ENCODE measurements at places on chromosomes 5 and 9.

- no peak for DNase-seq
Observed at GRCh38 chr5:165286692-165287091, 1781.3 kb downstream of the MAT2B start.

GRCh38 chr5:126527892-126528291 is 67.1 kb downstream of the ALDH7A1 start:
- DNase-seq: no peak

- no peak for DNase-seq
Observed at GRCh38 chr9:116342061-116342460, 188.5 kb downstream of the PAPPA start.

DNA sequence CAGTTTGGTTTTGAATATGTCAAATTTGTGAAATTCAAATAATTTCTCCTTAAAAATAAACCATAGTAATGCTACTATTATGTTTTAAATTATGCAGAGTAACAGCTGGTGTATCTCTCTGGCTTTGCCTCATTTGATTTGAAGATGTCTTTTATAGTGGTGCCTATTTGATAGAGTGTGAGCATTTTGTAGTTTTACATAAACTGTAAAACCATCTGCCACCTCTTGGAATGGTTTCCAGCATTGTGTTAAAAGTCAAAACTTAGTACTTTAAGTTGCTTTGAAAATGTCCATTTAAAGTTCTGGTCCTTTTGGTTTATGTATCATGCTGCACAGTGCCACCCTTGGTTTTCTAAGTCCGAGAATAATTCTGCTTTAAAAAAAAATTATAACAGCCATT is 15.6 kb downstream of the PRDM6 start:
- DNase-seq: no peak

- DNase-seq: no peak
Observed at GRCh38 chr5:34538026-34538672, 118.0 kb upstream of the RAI14 start.

DNA sequence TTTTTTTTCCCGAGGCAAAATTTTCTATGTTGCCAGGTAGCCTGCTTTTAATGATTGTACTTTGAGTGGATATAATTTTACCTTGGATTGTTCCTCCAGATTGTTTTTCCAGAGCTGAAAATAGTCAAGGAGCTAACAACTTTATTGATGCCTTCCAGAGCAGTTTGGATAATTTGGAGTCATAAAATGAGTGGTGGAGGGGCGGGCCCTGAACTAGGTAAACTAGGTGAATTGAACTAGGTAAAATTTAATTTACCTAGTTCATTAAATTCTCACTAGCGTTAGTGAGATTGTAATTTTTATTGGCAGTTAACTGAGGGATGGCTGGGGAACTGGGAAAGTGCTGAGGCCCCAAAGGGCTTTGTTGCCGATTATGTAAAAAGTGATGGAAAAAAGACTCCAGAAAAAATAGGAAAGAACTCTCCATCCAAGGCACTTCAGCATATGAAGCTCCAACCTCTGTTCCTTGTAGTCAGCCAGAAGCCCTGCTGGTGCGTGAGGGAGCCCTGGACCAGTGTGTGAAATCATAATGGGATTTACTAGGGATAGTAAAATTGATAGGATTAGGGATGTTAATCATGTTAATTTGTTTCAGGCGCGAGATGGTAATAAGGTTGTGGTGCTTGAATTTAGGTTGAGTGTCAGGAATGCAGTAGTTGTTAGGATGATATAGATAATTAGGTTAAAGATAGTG is 1.7 kb downstream of the DNAJC25 start:
- no peak for DNase-seq

- no peak for DNase-seq
Observed at GRCh38 chr5:153749960-153750359, 259.5 kb downstream of the GRIA1 start.

GRCh38 chr9:20326516-20326915 is 295.8 kb downstream of the MLLT3 start:
- no peak for DNase-seq

DNA sequence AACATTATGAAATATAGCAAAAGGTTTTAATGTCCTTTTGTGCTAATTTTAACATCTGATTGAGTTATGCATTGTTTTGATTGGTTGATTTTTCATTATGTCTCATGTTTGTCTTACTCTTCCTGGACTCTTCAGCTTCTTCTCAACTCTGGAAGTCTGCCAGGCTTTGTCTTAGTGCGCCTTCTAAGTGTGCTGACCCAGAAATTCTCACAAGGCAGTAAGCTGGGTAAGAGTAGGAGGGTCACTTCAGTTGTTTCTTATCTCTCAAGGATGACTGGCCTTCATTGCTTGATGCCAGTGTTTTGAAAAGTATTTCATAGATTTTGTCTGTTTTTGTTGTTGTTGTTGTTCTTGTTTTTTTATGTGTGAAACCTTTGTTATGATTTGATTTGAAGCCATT is 59.2 kb downstream of the RIC1 start:
- no peak for DNase-seq

All from T-helper 1 cell (primary cell).